Natural killer cell (primary cell): ENCODE measurements at places on chromosomes 4 and X.

DNA sequence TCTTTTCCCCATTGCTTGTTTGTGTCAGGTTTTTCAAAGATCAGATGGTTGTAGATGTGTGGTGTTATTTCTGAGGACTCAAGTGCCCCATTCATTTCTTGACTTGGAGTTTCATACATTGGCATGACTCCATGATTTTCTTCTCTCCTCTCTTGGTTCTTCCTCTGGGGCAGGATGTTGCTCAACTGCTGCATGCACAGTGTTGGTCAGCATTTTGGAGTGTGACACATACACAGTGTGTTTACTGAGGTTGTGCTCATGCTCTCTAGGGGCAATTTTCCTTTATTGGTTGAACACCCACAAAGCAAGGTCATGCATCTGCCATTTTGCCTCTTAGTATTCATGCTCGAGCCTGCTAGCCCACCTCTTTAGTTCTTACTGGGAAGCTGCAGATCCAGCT is 1993.8 kb downstream of the ARAP2 start:
- no peak for DNase-seq
- H3K27ac ChIP-seq = no peak overlapping the region
- H3K36me3 ChIP-seq = no peaks in the 10 kb centered on the region

GRCh38 chr4:140764785-140765392 is 8.7 kb upstream of the TBC1D9 start:
- H3K4me1 ChIP-seq = no peaks in the 10 kb centered on the region
- no peaks in the 10 kb centered on the region for H3K36me3 ChIP-seq
- H3K4me3 ChIP-seq = no peak overlapping the region
- no peak for DNase-seq

GRCh38 chrX:69523314-69523713 is 19.2 kb downstream of the NALF2 start:
- no peak for DNase-seq
- H3K4me1 ChIP-seq = no peaks in the 10 kb centered on the region
- no peak overlapping the region for H3K27ac ChIP-seq
- H3K4me3 ChIP-seq = no peak overlapping the region
- no peaks in the 10 kb centered on the region for H3K36me3 ChIP-seq
- no peaks in the 10 kb centered on the region for H3K27me3 ChIP-seq

GRCh38 chr4:5827108-5828004 is 65.5 kb downstream of the CRMP1 start:
- peaks cover 13% of the 10 kb centered on the region for H3K4me1 ChIP-seq
- no peak overlapping the region for H3K4me3 ChIP-seq
- no peak for DNase-seq
- H3K27me3 ChIP-seq = no peaks in the 10 kb centered on the region
- no peak overlapping the region for H3K27ac ChIP-seq

DNA sequence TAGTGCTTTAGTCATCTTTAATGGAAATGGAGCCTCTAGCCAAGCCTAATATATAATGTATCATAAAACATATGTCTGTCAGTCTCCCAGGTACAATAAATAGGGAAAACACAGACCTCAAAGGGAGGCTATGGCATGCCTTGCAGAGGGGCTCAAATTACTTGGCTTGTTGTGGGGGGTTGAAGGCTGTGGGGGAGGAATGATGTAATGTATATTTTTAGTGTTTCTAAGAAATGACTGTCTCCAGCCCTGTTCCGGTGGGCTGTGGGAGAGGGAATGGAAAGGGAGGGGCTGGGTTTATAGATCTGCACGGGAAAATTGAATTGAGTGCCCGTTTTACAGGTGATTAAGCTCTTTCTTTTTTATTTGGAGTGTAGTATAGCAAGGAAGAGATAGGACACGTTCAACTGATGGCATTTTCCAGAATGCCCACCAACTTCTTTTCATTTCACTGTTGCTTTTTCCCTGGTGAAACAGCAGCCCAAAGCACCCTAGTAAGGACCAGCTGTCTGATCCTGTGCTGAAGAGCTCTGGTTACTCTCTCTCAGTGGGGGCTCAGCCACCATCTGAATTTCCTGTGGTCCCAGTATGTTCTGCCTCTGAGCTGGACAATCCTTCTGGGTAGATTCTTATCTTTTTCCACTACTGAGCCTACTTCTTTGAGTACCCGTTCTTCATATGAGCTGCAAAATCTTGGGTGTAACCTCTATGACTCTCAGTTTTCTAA is 220.7 kb upstream of the CASK start:
- no peaks in the 10 kb centered on the region for H3K27me3 ChIP-seq
- no peak overlapping the region for H3K27ac ChIP-seq
- H3K4me3 ChIP-seq = no peak overlapping the region

- DNase-seq = no peak
- H3K4me1 ChIP-seq = no peaks in the 10 kb centered on the region
- H3K27ac ChIP-seq = no peak overlapping the region
- H3K36me3 ChIP-seq = no peaks in the 10 kb centered on the region
Measured at GRCh38 chr4:157907226-157907946, 265.4 kb downstream of the GASK1B start.

DNA sequence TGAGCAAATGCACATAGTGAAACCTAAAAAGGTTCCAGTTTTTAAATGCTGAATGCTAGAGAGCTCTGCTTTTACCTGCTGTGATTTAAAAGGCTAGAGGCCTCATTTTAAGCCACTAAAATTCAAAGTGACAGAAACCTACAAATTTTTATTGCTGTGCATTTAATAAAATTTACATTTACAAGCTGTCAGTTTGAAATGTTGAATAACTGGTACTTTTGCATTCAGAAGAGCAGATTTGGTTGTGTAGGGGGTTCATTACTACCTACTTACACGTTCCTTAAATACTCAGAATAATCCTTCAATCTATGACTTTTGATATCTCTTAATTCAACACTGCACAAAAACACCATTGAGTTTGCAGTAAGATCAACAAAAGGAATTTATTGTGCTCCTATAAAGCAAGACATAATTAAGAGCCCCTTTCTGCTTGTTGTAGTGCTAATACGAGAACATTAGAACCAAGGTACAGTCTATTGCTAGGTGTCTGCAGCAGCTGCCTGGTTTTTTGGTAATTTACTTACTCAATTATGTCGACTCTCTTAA is 27.9 kb downstream of the NKX3-2 start:
- no peaks in the 10 kb centered on the region for H3K4me1 ChIP-seq
- no peaks in the 10 kb centered on the region for H3K36me3 ChIP-seq
- no peak overlapping the region for H3K4me3 ChIP-seq
- H3K27me3 ChIP-seq = peaks cover 26% of the 10 kb centered on the region
- H3K27ac ChIP-seq = no peak overlapping the region

GRCh38 chr4:5706486-5707290 is 1.7 kb downstream of the EVC2 start:
- H3K36me3 ChIP-seq = no peaks in the 10 kb centered on the region
- peaks cover 5% of the 10 kb centered on the region for H3K27me3 ChIP-seq
- H3K4me1 ChIP-seq = peaks cover 10% of the 10 kb centered on the region

- no peak overlapping the region for H3K4me3 ChIP-seq
- no peaks in the 10 kb centered on the region for H3K36me3 ChIP-seq
- no peaks in the 10 kb centered on the region for H3K27me3 ChIP-seq
- H3K27ac ChIP-seq = no peak overlapping the region
- no peak for DNase-seq
Measured at GRCh38 chr4:135197641-135198040, 996.1 kb upstream of the PABPC4L start.

DNA sequence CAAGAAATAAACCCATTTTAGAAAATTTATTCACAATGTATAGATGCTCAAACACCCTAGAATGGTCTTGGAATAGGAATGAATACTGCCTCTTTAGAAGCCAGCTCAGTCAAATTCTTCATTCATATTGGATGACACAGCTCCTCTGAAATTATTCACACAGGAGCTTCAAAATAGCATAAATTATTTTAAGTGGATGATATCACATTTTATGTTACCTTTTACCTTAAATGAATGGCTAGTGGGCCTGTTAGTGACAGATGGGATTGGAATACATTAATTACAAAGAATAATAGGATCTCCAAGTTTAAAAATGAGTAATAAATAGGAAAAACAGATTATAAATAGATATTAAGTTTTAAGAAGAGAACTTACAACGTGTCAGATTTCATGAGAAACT is 184.4 kb downstream of the GABRB1 start:
- H3K27ac ChIP-seq = no peak overlapping the region
- no peak for DNase-seq
- no peaks in the 10 kb centered on the region for H3K36me3 ChIP-seq
- H3K27me3 ChIP-seq = no peaks in the 10 kb centered on the region
- no peaks in the 10 kb centered on the region for H3K4me1 ChIP-seq
- H3K4me3 ChIP-seq = no peak overlapping the region
